ENCODE measurements at places on chromosomes 6 and 20.
A peak's percentile ranks its signal among the peaks of the same experiment; 100 is the strongest.

GRCh38 chr6:154463573-154464419 lies 46.7 kb downstream of the CNKSR3 start:
- DNase-seq = no peak

DNA sequence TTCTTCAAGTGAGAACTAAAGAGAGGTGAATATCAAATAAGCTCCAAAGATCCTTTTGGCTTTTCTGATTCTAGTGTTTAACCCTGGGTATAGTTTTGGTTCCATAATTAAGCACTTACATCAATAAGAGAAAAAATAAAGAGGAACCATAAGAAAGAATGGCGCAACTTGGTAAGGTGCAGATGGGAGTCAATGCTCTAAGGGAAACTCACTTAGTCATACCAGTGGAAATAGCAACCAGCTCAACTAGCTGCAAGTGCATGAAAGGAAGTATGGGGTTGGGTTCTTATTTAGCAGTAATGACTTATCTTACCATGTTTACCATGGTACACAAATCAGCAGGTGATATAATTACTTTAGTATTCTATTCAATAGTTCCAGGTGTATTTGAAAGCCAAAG lies 296.5 kb upstream of the RUNX2 start:
- DNase-seq = no peak

GRCh38 chr20:33232486-33233072 lies 3.2 kb upstream of the BPIFA1 start:
- DNase-seq = no peak

GRCh38 chr6:95593025-95593424 lies 15.7 kb downstream of the MANEA start:
- DNase-seq = peak; percentile 31

GRCh38 chr20:60862601-60863000 lies 389.5 kb upstream of the CDH4 start:
- DNase-seq = no peak

GRCh38 chr6:33430334-33430733 lies 10.5 kb downstream of the SYNGAP1 start:
- DNase-seq = no peak

GRCh38 chr20:22582386-22582963 lies 1.9 kb downstream of the FOXA2 start:
- no peak for DNase-seq

DNA sequence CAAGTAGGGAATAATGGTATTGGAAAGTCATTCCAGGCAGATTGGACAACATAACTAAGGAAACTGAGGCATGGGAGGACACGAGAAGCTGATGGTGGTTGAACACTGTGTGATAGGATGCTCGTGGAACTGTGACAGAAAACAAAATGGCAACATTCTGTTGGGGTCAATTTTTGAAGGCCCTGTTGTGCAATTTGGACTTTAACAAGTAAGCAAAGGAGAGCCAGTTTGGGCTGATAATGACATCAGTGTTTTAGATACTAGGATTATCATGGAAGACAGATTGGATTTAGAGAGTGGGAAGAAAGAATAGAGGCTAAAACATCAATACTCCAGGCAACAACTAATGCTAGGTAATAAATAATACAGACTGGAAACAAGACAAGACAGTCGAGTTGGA lies 53.1 kb downstream of the PRKN start:
- no peak for DNase-seq

DNA sequence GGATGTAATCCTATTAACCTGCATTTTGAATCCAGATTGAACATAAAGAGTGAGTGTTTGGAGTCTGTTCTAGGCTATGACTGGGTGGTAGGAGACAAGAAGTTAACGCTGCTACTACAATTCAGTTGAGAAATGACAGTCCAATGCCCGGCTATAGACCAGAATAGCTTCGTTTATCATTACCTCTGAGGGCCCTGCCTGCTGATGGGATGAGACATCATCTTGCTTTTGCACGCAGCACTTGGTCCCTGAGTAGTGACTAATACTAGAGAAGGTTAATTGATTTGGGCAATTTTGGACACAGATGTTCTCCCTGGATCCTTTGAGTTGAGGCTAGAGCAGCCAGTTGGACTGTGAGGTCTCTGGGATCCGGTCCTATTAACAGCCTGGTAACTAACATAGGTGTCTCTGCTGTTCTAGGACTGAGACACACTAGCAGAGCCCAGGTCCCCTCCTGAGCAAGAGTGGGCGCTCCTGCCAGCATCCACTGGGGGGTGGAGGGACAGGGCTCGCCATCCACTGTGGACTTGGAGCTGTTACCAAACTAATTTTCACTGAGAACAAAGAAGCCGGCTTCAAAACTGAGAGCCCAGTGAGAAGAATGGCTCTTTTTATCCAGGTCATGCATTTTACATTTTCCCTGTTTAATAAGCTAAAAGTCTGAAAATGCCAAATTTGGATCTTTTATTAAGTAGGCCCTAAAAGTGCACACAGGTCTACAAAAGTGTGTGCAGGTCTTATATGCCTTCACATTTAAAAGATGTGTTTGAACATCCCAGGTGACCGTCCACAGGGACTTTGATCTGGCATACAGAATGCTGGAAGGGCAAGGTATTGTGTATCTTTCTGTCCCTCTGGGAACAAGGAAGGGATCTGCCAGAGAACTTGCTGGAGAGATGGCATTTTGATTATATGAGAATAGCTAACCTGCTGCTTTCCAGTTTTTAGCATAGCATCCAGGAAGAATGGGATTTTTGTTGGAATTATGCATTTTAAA lies 212.5 kb downstream of the CDH4 start:
- DNase-seq = no peak

DNA sequence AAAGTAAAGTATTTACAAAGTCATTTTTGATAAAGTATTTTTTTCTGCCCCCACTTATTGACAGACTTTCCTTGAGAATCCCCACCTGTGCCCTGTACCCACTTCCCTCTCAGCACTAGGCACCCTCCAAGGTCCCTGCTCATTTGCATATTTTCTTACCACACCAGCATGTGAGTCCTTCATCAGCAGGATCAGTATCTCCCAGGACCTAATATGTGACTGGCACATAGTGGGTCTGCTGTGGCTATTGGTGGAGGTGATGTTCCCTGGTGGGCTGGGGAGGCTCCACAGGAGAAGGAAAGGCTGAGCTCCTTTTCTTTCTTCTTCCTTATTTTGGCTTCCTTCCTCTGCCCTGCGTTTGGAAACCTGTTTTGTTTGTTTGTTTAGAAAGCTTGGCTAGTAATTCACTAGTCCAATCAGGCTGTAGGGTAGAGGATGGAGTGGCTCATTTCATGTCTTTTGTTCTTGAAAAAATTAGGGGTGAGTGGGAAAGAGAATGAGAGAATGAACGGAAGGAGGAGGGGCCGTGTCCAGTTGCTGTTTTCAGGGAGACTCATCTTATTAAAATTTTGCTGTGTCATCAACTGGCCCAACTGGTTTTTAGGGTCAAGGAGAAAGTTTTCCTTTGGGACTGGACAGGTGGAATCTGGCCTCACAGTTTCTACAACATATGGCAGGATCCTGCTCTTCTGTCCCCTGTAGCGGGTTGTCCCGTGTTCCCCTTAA lies 2.8 kb upstream of the RNF24 start:
- DNase-seq = no peak

GRCh38 chr20:45049904-45050471 lies 50.9 kb downstream of the KCNS1 start:
- no peak for DNase-seq

DNA sequence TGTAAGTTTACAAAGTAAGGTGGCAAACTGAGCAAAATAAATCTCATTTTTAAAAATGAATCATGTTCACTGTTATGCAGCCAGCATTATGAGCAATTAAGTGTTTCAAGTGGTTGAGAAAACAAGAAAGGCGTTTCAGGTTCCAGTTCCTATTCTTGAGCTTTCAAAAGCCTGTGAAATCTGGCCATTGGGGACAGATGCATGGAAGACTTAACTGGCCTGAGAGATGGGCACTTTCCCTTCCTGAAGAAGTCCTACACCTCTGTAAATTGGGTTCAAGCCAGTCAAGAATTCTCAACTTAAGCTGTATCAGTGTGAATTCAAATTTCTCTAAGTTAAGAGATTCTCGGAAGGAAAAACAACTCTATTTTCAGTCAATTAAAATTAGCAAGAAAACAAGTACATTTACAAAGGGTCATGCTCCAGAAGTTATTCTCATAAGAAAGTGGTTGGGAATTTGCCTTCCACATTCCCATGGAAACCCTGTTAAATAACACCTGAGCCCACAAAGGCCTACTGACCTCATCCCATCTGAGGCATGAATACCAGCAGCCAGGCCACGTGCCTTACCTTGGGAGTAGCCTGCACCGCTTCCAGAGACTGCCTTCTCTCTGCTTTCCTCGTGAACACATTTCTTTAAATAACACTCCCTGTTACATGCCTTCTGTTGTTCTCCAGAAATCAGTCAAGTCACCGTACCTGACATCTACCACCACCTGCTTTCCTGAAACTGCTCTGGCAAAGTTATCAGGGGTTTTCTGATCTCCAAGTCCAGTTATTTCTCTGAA lies 19.4 kb downstream of the MAP3K5 start:
- peak; percentile 17 for DNase-seq

GRCh38 chr6:3013486-3013885 lies 13.8 kb downstream of the NQO2 start:
- DNase-seq = no peak

- no peak for DNase-seq
These were observed 201.5 kb downstream of the PKHD1 start for GRCh38 chr6:51885957-51886356.

- DNase-seq = peak; percentile 77
These were observed 236.7 kb downstream of the FARS2 start for GRCh38 chr6:5497896-5498578.

GRCh38 chr6:3340358-3340802 lies 81.6 kb downstream of the PSMG4 start:
- no peak for DNase-seq

DNA sequence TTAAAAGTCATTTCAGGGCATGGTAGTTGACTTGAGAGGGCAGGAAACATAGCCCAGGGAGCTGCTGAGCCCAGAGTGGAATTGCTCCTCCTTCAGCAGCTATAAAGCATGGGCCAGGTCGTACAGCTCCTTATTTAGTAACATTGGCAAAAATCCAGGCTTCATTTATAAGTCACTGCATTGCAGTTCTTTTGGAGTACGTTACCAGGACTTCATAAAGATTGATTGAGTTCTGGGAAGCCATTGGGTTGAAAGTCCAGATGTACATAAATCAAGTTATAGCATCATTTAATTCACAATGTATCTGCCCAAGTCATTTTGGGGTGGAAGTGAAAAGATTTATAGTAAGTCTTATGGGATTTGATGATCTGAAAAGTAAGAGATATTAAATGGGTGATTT lies 53.0 kb upstream of the ANKEF1 start:
- DNase-seq = peak; percentile 41
